Right renal cortex interstitium (tissue), 3 donors: ENCODE measurements at places on chromosomes 2 and 18. TPM values are rescaled to one million over a fixed set of nuclear protein-coding genes. Genes with fewer than 3 reads are reported as not detected.
A peak's percentile ranks its signal among the peaks of the same experiment; 100 is the strongest.

C2orf78 gene
- polyA plus RNA-seq: not detected

GULP1 gene
- 68.8 TPM for polyA plus RNA-seq

NDUFV2 gene
- polyA plus RNA-seq: 134 TPM

STPG4 gene
- not detected for polyA plus RNA-seq

RNU2-63P gene
- polyA plus RNA-seq: not detected

GALM gene
- 55.9 TPM for polyA plus RNA-seq

ACTR3 gene
- polyA plus RNA-seq: 173 TPM

CIDEA gene
- not detected for polyA plus RNA-seq

ALK gene
- polyA plus RNA-seq: 0.31 TPM

DNA sequence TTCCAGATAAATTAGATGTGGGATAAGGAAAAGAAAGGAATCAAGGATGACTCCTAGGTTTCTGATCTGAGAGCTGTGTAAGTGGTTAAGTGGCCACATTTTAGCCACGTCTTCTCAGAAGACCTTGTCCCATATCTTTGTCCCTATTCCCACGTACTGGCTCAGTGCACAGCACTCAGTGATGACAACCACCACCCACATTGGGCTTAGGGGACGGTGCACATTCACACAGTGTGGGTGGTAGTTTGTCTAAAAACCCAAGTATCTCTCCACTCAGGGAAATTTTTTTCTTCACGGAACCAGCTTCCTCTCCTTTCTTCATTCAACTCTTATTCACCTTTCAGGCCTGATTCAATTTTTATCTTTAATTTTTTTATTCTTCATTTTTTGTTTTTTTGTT is 30.6 kb upstream of the GCC2 start:
- no peak for DNase-seq

- no peak for DNase-seq
Measured at GRCh38 chr2:38771632-38772031, 6.4 kb upstream of the GEMIN6 start.

DNA sequence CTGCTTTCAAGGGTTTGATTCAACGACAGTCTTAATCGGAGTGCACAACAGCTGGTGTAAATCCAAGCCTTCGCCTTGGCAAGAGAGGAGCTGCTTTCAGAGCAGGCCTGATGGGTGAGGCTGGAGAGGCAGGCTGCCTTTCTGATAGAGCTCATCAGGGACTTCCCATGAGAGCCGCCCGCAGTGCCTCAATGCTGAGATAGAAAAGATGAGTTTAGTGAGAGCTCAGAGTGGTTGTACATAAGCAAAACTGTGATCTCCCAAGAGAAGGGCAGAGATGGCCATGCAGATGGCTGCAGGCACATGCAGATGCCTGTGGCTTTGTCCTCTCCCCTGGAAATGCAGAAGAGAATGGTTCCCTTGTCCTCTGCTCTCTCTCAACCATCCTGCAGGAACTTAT is 122.1 kb downstream of the ARL4C start:
- no peak for DNase-seq

- DNase-seq: no peak
Measured at GRCh38 chr2:212694398-212694797, 155.8 kb upstream of the ERBB4 start.

DNA sequence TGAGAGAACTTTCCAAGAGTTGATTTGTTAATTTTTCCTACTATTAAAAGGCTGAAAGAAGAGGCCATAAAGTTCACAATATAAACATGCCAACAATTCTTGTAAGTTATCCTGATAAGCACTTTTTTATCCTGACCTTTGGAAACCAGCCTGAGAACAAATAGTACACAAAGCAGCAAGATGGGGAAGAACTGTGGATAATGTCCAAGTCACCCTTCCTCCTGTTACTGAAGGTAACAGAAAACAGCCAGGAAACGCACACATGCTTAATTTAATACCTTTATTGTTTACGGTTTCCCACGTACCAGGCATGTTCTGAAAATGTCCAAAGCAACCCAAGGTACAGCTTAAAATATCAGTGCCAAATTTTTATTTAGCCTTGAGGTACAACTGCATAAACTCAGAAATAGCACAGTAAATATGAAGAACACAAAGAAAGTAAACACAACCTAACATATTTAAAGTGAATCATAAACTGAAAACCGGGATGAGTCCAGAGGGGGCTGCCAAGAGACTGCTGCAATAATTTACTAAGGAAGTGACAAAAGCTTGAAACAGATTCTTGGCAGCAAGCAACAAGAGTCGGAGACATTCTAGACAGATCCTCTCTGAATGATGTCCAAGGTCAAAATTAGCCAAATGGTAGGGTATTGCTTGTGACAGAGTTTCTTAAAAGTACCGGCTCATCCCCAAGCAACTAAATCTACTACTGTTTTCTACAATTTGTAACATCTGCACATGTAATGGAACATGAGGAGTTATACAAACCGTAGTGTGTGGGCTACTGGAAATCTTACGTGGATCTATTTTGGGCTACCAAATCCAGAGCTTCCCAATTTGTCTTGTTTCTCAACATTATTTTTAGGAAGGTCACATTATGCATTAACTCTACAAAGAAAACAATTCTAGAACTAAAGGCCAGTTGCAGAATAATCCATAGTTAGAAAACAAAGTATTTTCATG is 93.2 kb downstream of the CABYR start:
- DNase-seq: no peak

DNA sequence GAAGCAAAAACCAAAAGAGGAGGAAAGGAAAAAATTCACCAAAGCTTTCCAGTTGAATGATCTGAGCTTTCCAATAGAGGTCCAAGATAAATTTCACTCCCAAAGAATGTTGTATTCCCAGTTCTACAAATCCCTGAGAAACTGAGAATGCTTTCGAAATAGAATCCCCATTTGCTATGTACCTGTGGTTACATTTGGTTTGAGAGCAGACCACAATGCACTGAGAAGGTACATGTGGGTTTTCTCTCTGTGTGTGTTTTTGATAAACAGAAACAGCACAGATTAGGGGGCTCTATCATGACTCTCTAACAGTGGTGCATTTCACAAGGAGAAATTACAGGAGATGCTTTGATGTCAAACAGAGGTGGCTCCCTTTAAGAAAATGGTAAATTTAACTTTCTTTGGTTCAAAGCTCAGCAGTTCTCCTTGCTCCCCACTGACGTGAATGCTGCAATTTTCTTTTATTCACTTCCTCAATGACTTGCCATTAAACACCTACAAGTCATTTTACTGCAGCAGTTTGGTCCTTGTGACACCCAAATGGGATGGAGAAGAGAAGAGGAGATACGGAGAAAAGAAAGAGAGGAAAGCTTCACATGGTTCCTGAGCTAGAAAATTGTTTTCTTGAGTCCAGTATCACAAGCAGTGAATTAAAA is 108.7 kb downstream of the EPHA4 start:
- DNase-seq: no peak

- DNase-seq: no peak
Measured at GRCh38 chr2:128090575-128090944, 440 bp upstream of the UGGT1 start.

GRCh38 chr2:119649364-119649917 is 29.6 kb upstream of the TMEM177 start:
- no peak for DNase-seq

- DNase-seq: no peak
Measured at GRCh38 chr2:189014449-189015138, 40.4 kb downstream of the COL3A1 start.

GRCh38 chr18:42107287-42107686 is 152.3 kb downstream of the PIK3C3 start:
- no peak for DNase-seq

DNA sequence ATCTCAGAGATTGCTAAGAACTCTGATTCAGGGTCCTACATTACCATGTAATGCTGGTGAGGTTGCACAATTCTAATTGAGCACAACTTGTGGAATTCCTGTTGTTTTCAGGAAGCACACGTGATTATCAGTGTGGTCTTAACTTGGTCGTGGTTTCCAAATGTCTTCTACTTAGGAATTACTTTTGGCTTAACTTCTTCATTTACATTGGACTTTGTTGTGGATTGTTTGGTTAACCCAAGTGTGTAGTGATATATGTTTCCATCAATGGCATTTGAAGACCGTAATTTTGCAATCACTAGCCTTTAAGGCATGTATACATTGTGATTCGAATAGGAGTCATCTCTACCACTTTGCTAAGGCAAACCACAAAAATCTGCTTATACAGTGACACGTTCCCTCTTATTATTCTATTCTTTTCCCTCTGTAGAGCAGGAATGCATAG is 373.3 kb downstream of the IRS1 start:
- no peak for DNase-seq

DNA sequence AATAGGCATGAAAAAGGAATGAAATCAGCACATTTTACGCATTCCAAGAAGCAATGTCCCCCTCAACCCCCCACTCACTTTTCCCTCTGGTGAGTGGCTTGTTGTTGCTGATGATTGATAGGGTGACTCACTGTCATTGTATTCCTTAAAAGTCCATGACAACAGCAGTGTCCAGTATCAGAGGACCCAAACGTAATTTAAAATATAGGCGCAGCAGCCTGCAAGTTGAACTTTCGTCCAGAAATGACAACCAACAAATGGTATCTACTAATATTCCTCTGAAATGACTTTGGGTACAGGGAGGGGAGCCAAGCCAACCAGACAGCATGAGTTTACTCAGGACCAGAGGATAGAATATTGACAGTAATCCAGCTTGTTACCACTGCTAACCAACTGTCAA is 182.9 kb upstream of the SIX3 start:
- no peak for DNase-seq

DNA sequence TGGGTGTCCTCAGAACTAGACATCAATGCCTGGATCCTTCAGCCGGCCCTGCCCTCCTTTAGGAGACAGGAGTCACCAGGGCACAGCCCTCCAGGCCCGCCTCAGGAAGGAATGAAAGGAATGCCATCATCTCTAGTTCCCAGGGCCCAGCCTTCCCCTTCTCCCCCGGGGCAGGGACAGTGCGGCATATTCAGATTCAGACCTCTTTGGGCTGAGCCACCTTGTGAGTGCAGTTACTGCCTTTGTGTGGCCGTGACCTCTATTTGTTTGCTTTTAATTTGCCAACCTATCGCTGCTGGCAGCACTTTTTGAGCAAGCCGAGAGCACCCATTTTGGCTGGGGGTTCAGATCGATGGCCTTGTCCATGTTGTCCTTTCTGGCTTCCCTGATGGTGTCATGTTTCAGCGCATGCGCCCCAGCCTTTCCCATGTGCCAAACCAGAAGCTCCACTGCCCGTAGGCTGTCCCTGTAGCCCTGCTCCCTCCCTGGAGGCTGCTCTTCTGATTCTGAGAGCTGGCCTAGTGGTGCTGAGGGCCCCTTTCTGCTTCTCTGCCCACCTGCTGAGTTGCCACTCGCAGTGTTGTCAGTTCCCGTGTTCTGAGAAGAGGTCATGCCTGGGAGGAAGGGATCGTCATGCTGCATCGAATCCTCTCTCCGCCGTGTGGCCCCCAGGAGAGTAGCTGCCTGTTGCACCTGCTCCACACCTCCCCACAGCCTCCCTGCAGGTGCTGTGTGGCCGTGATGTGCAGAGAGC is 10.9 kb downstream of the ANKRD23 start:
- peak; percentile 72 for DNase-seq

GRCh38 chr2:196510246-196510645 is 129.3 kb upstream of the CCDC150 start:
- DNase-seq: no peak

DNA sequence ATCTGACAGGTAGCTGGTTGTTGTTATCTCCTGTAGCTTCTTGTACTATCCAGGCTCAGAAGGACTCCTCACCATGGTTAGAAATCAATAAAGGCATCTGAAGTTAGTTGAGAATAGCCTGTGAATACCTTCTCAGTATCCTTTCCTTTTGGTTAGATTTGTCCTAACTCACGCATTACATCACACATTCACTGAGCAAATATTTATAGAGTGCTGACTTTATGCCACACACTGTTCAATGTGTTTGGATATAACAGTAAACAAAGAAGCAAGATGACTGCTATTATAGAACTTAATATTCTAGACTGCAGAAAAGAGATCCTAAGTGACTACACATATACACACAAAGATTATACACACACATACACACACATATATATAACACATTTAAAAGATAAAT is 889.9 kb upstream of the CHAC2 start:
- no peak for DNase-seq

DNA sequence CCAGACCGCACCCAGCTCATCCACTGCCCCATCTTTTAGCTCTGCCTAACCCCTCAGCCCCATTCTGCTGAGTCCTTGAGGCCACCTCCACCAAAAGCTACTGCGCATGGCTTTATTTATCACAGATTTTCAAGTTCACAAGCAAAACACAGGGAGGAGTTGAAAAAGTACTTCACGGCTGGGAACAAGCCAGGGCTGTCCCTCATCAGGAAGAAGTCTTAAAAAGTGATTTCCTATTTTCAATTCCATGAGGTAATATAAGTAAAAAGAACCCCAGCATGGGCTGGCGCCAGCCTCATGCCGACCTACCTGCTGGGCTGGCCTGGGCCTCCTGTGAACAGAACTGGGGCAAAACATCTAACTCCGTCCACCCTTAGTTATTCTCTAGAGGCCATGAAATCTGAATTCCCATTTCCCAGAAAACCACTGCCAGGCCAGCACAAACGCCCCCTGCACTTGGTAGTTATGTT is 69.0 kb downstream of the POLR1A start:
- DNase-seq: no peak

DNA sequence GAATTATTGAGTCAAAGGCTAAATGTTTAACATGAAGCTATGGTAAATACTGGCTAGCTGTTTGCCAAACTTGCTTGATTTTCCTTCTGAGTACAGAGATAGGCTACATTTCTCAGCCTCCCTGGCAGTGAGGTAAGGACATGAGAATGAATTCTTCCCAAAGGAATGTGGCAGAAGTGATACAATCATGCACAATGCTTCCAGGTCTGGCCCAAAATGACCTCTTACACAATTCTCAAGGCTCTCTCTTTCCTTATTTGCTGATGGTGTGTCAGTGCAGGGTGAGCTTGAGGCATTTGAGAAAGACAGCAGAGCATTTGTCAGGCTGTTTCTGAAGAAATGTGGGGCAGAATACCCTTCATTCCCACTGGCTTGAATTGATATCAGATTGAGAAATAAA is 95.6 kb upstream of the NABP1 start:
- no peak for DNase-seq

- DNase-seq: no peak
Measured at GRCh38 chr2:213766465-213766901, 482.2 kb downstream of the SPAG16 start.

DNA sequence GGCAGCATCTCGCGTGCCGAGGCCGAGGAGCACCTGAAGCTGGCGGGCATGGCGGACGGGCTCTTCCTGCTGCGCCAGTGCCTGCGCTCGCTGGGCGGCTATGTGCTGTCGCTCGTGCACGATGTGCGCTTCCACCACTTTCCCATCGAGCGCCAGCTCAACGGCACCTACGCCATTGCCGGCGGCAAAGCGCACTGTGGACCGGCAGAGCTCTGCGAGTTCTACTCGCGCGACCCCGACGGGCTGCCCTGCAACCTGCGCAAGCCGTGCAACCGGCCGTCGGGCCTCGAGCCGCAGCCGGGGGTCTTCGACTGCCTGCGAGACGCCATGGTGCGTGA is 10.7 kb downstream of the ZAP70 start:
- DNase-seq: no peak
